ENCODE measurements at places on chromosomes 1 and 21.

DNA sequence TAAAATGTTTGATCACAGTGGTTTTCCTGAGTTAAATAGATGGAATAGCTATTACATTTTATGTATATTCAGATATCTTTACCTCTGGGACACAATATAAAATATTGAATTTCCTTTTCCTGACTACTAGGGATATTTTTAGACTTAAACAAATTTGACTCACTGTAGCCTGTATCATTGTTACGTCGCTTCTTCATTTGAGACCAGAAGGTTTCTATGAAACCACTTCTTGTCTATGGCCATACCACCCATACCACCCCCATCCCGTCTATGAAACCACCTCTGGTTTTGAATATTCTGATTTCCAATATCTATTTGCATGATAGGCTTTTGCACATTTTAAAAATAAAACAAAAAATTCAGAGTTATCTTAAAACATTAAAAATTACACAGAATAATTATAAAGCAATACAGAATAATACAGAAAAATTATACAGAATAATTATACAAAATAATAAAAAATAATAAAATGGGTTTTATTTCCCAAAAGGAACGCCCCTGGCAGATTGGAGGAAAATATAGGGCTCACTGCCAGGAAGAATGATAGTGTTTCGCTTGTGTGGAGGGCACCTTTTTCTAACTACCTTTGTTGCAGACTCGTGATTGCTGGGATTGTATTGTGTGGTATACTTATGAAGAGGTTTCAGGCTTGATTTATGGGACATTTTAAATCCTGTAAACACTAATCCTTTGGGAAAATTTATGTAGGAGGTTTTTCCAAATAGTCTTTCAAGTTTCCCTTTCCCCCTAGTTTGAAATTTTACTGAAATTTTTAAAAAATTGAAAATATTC, 4.7 kb downstream of the SPEN start:
- DNase-seq: no peak

DNA sequence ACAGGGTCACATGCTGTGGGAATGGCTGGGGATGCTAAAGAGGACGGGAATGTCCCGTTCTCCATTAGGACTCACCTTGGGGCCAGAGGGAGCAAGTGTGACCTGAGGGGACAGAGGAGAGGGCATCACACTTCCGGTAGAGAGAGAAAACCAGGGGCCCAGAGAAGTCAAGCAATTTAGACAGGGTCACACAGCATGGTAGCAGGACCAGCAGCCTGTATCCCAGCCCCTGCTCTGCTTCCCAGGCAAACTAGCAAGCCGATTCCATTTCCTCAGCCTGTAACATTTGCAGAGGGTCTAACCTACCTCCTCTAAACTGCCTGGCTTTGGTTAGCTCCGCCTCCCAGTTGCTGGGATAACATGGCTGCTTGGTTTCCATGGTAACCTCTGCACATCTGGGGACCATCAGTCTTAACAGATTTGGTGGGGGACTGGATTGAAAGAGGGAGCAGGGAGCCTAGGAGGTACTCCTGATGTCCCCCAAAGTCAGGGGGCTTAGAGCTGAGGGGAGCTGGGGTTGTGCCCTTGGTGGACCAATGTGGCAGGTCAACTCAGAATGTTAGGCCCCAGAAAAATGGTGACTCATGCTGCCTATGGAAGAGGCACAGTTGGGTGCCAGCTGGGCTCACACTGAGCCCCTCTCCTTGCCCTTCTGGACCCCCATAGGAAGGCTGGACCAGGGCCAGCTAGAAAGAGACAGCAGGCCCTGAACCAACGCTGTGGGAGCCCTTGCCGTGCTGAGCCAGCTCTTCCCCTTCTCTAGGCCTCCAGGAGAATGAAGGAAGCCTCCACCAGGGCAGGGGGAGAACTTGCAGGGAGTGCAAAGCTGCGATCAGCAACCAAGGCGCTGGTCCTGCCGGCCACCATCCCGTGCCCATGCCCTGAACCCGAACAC, 9.5 kb downstream of the COL16A1 start:
- no peak for DNase-seq

DNA sequence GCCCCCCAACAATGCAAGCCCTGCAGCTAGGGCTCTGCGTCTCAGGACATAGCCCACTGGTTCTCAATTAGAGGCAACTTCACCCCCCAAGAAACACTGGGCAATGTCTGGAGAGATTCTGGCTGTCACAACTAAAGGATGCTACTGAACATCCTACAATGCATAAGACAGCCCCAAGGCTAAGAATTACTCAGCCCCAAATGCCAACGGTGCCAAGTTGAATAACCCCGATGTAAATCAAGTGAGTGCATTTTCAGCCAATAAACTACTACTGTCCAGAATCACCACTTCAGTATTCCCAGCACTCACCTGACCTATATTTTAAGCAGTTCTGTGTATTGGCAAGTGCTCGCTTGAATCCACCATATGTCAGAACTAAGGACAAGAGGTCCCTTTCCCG, 6.9 kb downstream of the RIPK4 start:
- DNase-seq: no peak

DNA sequence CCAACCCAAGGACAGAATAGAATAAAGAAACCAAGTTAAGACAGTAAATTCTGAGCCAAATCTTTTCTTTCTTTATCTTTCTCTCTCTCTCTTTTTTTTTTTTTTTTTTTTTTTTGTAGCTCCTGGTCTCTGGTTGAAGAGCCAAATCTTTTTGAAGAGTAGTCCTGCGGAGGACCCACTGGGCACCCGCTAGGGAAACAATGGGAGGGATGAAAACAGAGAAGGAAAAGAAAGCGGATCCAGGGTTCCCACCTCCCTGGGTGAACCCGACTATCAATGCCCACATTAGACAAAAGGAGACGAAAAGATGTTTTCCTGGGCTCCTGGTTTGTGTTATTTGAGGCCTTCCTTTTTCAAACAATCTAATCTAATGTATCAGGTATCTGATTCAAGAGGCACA, 49.8 kb upstream of the FBXO28 start:
- DNase-seq: no peak

- peak; percentile 86 for DNase-seq
Measured at GRCh38 chr1:155859881-155860871, 809 bp downstream of the SYT11 start.

Data from hindlimb muscle (tissue), 1 donor.